ENCODE measurements at places on chromosomes 1 and 21.

- no peak for DNase-seq
Measured at GRCh38 chr1:119440721-119441307, 25.9 kb downstream of the HSD3B2 start.

DNA sequence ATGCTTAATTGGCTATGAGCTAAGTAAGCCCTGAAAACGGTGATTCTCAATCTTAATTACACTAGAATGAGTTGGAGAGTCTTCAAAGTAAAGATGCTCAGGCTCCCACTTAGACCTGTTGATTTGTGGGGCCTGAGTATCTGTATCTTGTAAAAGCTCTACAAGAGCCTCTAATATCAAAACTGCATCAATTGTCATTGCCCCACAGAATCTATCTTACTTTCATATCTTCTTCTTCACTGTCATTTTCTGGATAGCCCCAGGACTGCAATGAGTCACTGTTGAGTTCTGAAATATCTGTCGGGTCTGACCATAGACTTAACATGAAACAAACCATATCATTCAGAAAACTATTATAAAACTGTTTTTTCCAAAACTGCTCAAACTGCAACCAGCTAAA lies 102.8 kb upstream of the SERTAD4 start:
- DNase-seq: no peak

DNA sequence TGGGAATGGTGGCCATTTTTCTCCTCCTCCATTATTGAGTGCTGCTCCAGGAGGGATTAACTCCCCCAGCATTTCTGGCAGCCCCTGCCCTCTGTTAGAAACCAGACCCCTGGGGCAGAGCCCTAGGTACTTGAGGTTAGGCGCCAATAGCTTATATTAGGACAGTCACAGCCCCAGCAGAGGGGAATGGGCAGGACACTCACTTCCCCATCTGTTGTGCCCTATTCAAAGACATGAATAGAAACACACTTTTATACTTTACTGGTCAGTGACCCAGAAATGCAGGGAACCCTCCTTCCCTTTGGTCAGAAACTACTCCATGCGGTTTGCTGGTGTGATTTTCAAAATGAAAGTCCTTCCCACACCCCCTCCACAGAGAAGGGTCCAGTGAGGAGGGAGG lies 267.7 kb downstream of the PTBP2 start:
- DNase-seq: no peak

- DNase-seq: no peak
Measured at GRCh38 chr21:42663860-42664535, 10.6 kb downstream of the PDE9A start.

GRCh38 chr1:41354956-41355355 lies 6.3 kb upstream of the FOXO6 start:
- DNase-seq: no peak

DNA sequence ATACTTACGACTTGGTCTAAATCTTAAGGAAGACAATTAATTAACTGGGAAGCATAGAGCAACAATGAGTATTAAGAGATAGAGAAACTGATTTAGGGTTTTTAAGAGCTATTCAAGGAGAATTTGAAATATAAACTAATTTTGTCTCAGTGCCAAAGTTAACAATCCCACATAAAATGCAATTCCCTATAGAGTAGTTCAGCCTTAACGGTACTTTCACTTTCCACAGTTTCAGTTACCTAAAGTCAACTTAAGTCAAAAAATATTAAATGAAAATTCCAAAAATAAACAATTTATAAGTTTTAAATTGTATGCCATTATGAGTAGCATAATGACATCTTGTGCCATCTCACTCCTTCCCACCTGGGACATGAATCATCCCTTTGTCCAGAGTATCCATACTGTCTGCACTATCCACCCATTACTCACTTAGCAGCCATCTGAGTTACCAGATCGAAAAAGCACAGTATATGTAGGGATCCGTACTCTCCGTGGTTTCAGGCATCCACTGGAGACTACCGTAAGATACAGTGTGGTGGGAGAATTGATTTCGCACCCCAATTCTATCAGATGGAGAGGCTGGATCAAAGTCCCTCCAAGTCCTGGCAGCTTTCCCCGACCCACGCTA lies 4.8 kb upstream of the SARS1 start:
- no peak for DNase-seq

DNA sequence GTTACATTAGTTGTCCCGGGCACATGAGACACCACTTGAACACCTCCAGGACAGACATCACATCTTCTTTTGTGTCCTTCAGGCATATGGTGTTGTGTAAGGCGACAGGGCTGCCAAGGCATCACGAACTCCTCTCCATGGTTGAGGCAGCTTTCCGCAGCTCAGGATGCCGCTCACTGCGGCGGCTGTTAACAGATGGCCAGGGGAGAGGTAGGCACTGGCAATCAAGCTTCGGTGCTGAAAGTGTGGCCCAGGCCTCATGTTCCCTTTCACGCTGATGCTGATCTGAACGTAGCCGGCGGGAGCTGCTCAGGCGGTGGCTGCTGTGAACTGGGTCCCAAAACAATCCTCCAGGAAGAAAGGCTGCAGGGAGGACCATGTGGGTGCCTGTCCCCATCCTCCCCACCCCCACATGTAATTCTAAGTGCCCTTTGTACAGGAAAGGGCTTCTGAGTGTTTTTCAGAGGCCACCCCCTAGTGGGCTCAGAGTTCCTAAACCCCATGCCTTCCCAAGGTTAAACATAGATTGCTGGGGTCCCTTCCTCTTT lies 287.1 kb upstream of the AJAP1 start:
- DNase-seq: no peak

DNA sequence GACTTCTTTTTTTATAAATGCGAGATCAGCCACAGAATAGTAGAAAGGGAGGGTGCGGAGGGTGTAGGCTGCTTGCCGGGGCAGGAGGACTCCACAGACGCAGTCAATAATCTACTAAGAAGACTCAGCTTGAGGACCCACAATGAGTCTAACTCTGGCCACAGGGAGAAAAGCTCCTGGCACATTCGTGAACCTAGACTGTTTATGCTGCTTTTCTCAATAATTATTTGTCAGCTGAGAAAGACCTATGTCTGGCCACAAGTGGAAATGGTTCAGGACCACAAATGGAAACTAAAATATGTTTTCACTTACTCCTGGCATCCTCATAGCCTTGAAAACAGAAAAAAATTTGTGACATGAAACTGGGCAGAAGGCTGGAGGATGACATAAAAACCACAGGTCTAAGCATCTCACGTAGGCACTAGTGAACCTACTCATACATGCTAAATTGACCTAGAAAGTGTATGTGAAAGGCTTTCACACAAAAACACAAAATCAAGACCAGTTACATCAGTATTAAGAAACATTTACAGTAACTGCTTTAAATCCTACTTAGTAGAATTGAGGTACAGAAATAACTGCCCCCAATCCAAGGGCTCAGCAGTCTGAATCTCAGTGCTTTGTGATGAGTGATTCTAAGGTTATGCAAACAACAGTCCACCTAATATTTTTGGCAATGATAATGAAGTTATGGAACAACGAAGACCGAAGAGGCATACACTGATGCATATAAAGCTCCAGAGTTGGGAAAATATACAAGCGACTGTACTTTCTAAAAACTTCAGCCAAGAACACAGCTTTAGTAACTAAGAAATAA lies 159.5 kb downstream of the SLC45A1 start:
- DNase-seq: no peak

GRCh38 chr1:92951141-92951582 lies 10.1 kb downstream of the DIPK1A start:
- no peak for DNase-seq

DNA sequence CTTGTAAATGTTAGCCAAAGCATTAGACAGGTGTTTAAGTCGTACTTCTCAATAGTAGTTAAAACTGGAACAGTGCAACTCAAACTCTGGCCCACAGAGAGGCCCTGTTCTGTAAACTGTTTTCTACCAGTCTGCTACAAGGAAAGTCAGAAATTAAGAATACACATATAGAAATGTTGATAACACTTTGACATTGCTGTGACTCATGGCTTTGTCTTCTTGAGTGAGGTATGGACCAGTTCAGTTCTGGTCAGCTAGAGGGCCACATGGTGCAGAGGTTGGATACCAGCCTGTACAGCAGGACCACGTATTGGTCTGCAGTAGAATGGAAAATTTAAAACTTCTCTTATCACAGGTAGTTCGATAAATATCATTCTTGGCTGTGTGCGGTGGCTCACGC lies 22.3 kb downstream of the ZBTB8B start:
- no peak for DNase-seq

- no peak for DNase-seq
Measured at GRCh38 chr1:78292361-78292760, 198.4 kb upstream of the PTGFR start.
